Activated naive CD8-positive, alpha-beta T cell treated with anti-CD3 and anti-CD28 coated beads for 36 hours (primary cell): ENCODE measurements at places on chromosomes 5 and 9. TPM values are rescaled to one million over a fixed set of nuclear protein-coding genes. Genes with fewer than 3 reads are reported as not detected.

DNA sequence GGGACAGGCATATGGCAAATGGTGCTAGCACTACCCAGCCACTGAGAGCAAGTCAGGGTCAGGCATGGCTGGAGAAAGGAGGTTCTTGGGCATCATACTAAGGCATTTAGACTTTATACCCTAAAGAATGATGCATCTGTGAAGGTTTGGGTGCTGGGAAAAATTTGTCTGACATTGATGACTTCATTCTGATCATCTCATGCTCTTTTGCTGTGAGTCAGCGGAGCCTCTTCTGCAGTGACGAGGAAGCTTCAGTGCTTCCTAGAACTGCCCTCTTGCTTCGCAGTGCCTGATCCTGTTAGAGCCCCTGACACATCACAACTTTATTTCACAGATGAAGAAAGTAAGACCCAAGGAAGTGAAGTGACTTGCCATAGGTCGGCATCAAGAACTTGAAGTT lies 266.6 kb upstream of the GAS1 start:
- DNase-seq = no peak
- no peak overlapping the region for H3K27ac ChIP-seq
- H3K4me3 ChIP-seq = no peak overlapping the region
- no peaks in the 10 kb centered on the region for H3K36me3 ChIP-seq
- H3K4me1 ChIP-seq = no peaks in the 10 kb centered on the region

Gene SLC36A3
- total RNA-seq = not detected

DNA sequence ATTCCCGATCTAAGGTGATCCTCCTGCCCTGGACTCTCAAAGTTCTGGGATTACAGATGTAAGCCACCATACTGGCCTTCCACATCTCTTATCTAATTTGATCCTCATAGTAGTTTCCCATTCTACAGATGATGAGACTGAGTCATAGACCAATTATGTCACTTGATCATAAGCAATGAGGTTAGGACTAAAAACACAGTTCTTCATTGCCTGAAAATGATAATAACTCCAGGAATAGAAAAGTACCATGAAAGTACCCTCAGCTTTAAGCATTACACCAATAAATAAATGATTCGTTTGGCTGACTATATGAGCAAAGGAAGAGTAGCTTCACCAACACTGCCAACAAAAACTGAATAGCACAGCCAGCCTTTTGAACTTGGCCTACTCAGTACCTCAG lies 389.5 kb downstream of the ACTL7B start:
- no peak overlapping the region for H3K27ac ChIP-seq
- H3K27me3 ChIP-seq = no peaks in the 10 kb centered on the region
- H3K36me3 ChIP-seq = no peaks in the 10 kb centered on the region
- H3K4me3 ChIP-seq = no peak overlapping the region

GRCh38 chr9:99497641-99498040 lies 275.6 kb downstream of the SEC61B start:
- no peak for DNase-seq
- H3K4me3 ChIP-seq = no peak overlapping the region
- H3K27ac ChIP-seq = no peak overlapping the region
- H3K36me3 ChIP-seq = no peaks in the 10 kb centered on the region

GRCh38 chr5:110401881-110402280 lies 324.6 kb downstream of the TMEM232 start:
- no peak overlapping the region for H3K27ac ChIP-seq
- H3K27me3 ChIP-seq = no peaks in the 10 kb centered on the region
- DNase-seq = no peak
- H3K36me3 ChIP-seq = no peaks in the 10 kb centered on the region
- H3K4me3 ChIP-seq = no peak overlapping the region
- H3K4me1 ChIP-seq = no peaks in the 10 kb centered on the region

Gene IL5
- not detected for total RNA-seq

- H3K27me3 ChIP-seq = no peaks in the 10 kb centered on the region
- no peak overlapping the region for H3K27ac ChIP-seq
- no peaks in the 10 kb centered on the region for H3K36me3 ChIP-seq
- H3K4me1 ChIP-seq = no peaks in the 10 kb centered on the region
- no peak for DNase-seq
- H3K4me3 ChIP-seq = no peak overlapping the region
These were observed 26.3 kb downstream of the SLC44A1 start for GRCh38 chr9:105270711-105271110.

DNA sequence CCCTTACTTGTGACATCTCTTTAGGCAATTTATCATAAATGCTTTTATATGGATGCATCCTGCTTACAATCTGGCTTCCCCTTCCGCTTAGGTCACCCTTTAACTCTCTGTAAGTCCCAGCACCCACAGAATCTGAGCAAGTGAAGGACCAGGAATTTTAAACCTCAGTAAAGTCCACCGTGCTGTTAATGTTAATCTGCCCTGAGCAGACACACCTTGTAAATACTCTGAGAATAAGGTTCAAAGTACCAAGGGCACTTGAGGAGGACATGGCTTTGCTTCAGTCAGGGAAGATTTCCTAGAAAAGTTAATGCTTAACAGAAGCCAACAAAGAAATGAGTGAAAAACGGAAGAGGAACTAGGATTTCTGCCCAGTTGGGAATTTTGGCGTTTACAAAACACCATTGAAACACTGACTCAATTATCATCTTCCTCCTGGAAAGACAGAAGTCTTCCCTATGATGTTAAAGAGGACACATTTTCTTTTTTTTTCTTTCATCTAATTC lies 26.4 kb upstream of the TTC39B start:
- no peaks in the 10 kb centered on the region for H3K4me1 ChIP-seq
- no peak overlapping the region for H3K27ac ChIP-seq
- no peaks in the 10 kb centered on the region for H3K36me3 ChIP-seq
- H3K4me3 ChIP-seq = no peak overlapping the region
- no peak for DNase-seq

DNA sequence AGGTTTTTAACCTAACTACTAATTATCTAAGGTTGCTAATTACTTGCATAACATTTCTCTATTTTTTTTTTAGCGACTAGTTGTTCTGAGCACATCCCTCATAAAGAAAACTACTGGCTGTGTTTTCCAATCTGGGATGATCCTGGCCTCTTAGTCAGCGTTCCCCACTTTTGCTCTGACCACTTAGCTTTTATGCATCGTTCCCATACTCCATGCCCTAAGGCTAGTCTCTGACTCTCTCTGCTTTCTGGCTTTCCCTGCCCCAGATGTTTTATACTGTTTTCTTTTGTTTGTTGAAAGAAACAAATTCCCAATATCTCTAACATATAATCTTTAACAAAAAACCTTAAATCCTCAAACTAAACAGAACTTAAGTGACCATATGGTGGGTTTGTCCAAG lies 217.9 kb downstream of the SPATA31D1 start:
- H3K27me3 ChIP-seq = no peaks in the 10 kb centered on the region
- H3K4me3 ChIP-seq = no peak overlapping the region
- no peaks in the 10 kb centered on the region for H3K36me3 ChIP-seq
- H3K27ac ChIP-seq = no peak overlapping the region
- no peaks in the 10 kb centered on the region for H3K4me1 ChIP-seq
- no peak for DNase-seq

DNA sequence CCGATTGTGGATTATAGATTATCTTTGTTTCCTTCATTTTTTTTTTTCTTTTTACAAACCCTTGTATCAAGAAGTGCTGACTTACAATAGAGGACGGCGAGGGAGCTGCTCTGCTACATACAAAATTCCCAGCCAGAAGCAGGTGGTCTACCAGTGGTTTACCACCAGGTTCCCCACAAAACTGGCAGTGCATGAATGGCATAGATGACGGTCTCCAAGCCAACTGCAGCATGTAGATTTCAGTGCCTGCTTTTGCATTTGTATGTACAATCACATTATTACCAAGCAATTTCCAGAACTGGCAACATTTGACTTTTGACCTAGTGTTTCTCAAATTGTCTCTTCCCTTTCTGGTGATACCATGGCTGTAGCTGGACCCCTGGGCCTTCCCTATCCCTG lies 84.0 kb downstream of the ACER2 start:
- H3K4me3 ChIP-seq = no peak overlapping the region
- H3K36me3 ChIP-seq = no peaks in the 10 kb centered on the region
- no peak for DNase-seq
- H3K27ac ChIP-seq = no peak overlapping the region
- H3K27me3 ChIP-seq = peaks cover 15% of the 10 kb centered on the region

Gene TSSK1B
- not detected for total RNA-seq

Gene SH3RF2
- total RNA-seq = not detected

Gene ZFP2
- total RNA-seq = 0.32 TPM

- no peak overlapping the region for H3K27ac ChIP-seq
- H3K4me1 ChIP-seq = peaks cover 10% of the 10 kb centered on the region
- no peak for DNase-seq
- peaks cover 19% of the 10 kb centered on the region for H3K36me3 ChIP-seq
These were observed 30.0 kb downstream of the ZNF131 start for GRCh38 chr5:43150748-43151147.

- no peaks in the 10 kb centered on the region for H3K4me1 ChIP-seq
- H3K4me3 ChIP-seq = no peak overlapping the region
- no peak overlapping the region for H3K27ac ChIP-seq
- no peaks in the 10 kb centered on the region for H3K36me3 ChIP-seq
- H3K27me3 ChIP-seq = no peaks in the 10 kb centered on the region
- DNase-seq = no peak
These were observed 439.3 kb upstream of the CTNND2 start for GRCh38 chr5:12343558-12343957.

DNA sequence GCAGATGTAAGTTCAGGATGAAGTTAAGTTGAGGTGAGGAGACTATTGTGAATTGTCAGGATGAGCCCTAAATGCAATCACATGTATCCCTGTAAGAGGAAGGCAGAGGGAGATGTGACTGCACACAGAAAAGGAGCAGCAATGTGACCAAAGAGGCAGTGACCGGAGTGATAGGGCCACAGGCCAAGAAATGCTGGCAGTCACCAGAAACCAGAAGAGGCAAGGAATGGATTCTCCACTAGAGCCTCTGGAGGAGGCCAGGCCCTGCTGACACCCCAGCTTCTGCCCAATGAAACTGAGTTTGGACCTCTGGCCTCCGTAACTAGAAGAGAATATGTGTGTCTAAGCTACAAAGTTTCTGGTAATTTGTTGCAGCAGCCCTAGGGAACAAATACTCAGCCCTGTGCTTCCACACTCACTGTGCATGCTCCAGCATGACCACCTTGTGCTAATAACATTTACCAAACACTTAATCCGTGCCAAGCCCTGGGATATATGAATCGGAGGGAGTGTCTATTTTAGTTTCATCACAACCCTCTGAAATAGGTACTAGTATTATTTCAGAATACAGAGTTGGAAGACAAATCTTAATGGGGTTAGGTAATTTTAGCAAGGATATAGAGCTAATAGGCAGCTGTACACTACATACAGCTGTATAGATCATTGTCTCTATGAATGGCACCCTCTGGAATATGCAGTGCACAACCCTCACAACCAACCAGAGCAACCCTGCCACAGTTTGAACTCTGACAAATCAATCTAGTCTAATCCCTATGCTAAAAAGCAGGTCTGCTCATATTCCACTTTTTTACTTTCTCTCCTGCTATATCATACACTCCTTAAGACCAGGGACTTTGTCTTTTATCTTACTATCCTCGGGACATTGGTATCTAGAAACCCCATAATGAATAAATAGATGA lies 7.8 kb upstream of the GPX8 start:
- H3K27ac ChIP-seq = no peak overlapping the region
- peaks cover 3% of the 10 kb centered on the region for H3K27me3 ChIP-seq
- H3K4me3 ChIP-seq = no peak overlapping the region
- H3K4me1 ChIP-seq = no peaks in the 10 kb centered on the region
- no peaks in the 10 kb centered on the region for H3K36me3 ChIP-seq

- no peak for DNase-seq
- H3K27ac ChIP-seq = no peak overlapping the region
- no peaks in the 10 kb centered on the region for H3K4me1 ChIP-seq
- no peaks in the 10 kb centered on the region for H3K27me3 ChIP-seq
These were observed 237.0 kb downstream of the PAPPA start for GRCh38 chr9:116390303-116391228.

GRCh38 chr5:134526483-134527155 lies 1.1 kb downstream of the JADE2 start:
- peak overlapping the region; percentile 95 for H3K27ac ChIP-seq
- peaks cover 51% of the 10 kb centered on the region for H3K4me1 ChIP-seq
- no peaks in the 10 kb centered on the region for H3K27me3 ChIP-seq
- H3K36me3 ChIP-seq = peaks cover 4% of the 10 kb centered on the region
- peak overlapping the region; percentile 98 for H3K4me3 ChIP-seq

GRCh38 chr9:127347831-127348776 lies 48.9 kb upstream of the SLC2A8 start:
- H3K4me1 ChIP-seq = no peaks in the 10 kb centered on the region
- H3K27me3 ChIP-seq = peaks cover 28% of the 10 kb centered on the region
- no peaks in the 10 kb centered on the region for H3K36me3 ChIP-seq
- no peak overlapping the region for H3K27ac ChIP-seq

Gene PCDHGB3
- total RNA-seq = not detected

DNA sequence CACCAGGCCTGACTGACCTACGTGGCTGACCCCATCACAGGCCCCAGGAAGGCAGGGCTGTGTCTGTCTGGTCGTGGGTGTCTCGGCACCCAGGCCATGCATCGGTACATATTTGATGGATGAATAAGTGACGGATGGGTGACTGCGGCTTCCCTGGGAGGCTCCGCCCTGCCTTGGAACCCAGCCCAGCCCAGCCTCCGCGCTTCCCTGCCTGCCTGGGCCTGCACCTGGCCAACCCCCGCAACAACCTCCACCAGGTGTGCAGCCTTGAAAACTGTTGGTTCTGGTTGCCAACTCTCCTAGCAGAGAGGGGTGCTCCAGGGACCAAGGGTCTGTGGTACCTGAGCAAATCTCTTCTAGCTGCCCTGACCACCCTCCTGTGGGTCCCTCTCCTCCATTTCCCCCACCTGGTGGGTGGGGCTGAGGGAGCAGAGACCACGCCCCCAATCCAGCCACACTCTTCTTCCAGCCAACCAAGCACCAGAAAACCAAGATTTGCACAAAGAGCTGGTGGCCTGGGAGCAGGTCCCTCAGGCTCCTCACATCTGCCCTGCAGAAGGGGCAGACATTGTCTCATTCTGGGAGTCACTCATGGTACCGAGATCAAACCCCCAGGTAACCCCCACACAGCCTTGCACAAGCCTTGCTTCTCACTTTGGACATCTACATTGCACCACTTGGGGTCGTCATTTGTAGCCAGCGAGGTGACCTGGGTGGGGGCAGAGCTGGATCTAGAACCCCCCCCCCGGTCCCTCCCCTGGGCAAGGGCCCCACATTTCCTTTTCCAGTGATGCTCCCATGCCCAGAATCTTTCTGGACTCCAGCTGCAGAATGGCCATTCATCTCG lies 100.6 kb upstream of the IER5L start:
- H3K4me3 ChIP-seq = no peak overlapping the region
- DNase-seq = no peak
- no peaks in the 10 kb centered on the region for H3K36me3 ChIP-seq
- no peaks in the 10 kb centered on the region for H3K4me1 ChIP-seq

DNA sequence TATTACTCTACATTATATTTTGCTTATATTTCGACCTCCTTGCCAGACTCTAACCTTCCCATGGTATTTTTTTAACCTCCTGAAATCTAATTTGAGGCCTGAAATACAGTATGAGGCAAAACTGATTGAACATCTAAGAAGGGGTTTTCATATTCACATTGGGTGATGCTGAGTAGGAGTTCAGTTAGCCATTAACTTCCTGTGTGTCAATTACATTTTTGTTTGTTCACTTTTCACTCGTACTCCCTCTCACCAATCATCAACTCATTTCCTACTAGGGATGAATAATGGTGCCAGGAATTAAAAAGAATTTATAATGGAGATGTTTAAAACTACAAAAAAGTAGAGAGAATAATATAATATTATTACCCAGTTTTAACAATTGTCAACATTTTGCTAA lies 27.6 kb upstream of the GLRA1 start:
- DNase-seq = no peak
- no peak overlapping the region for H3K27ac ChIP-seq
- H3K4me3 ChIP-seq = no peak overlapping the region
- H3K36me3 ChIP-seq = no peaks in the 10 kb centered on the region
- H3K27me3 ChIP-seq = no peaks in the 10 kb centered on the region

- no peak for DNase-seq
- no peaks in the 10 kb centered on the region for H3K36me3 ChIP-seq
- H3K27me3 ChIP-seq = no peaks in the 10 kb centered on the region
- no peak overlapping the region for H3K27ac ChIP-seq
These were observed 100.5 kb downstream of the PSAT1 start for GRCh38 chr9:78397454-78397853.

Gene SLC6A18
- not detected for total RNA-seq
